HS-5 (cell line): ENCODE measurements at places on chromosomes 1 and 21.

GRCh38 chr1:113136476-113136875 lies 63.5 kb downstream of the LRIG2 start:
- no peak for DNase-seq

- no peak for DNase-seq
Observed at GRCh38 chr1:202216691-202217090, 23.1 kb downstream of the LGR6 start.

- DNase-seq = no peak
Observed at GRCh38 chr1:237712082-237712481, 178.6 kb downstream of the ZP4 start.

GRCh38 chr21:44907966-44908895 lies 12.5 kb downstream of the ITGB2 start:
- DNase-seq = no peak

DNA sequence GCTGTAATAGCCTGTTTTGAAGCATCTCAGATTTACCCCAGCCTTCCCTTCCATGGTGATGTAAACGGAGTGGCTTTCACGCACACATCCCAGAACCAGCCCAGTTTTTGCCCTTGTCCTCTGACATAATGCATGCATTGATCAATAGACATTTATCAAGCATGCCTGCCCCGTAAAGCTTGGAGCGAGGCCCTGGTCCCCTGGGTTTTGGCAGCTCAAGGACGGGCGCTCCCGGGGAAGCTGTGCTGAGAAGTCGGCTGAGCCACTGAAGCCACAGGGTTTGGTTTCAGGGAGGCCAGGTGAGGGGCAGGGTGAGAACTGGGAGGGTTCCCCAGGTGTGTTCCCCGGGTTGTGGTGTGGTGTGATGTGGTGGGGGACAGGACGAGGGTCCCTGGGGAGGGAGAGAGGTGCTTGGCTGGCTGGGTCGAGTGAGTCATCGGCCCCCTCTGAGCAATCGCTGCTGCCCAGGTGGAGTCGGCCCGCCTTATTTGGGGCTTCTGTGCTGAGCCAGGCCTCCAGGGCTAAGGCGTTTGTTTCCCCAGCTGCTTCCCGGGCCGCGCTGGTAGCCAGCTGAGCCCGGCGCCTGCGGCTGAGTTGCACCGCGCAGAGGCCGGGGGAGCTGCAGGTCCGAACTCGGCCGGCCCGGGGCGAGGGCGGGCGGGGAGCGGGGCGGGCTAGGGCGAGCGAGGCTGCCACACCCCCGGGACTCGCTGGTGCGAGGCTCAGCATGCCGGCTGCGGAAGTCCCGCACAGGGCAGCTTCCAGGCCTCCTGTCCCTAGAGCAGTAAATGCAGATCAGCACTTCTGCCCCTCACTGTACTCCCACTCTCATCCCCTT lies 23.6 kb downstream of the ATP2B4 start:
- no peak for DNase-seq
